ENCODE measurements at places on chromosomes 2 and 18. TPM values are rescaled to one million over a fixed set of nuclear protein-coding genes. Genes with fewer than 3 reads are reported as not detected.

IMP4 gene
- total RNA-seq: 118 TPM

FOXI3 gene
- total RNA-seq: not detected

RAB27B gene
- total RNA-seq: 0.20 TPM

CYP27A1 gene
- total RNA-seq: 48.4 TPM

HOXD13 gene
- not detected for total RNA-seq

- H3K27me3 ChIP-seq: no peaks in the 10 kb centered on the region
- H3K36me3 ChIP-seq: no peaks in the 10 kb centered on the region
- DNase-seq: no peak
- H3K4me1 ChIP-seq: peaks cover 43% of the 10 kb centered on the region
Measured at GRCh38 chr2:152433289-152433688, 98.3 kb downstream of the FMNL2 start.

DNA sequence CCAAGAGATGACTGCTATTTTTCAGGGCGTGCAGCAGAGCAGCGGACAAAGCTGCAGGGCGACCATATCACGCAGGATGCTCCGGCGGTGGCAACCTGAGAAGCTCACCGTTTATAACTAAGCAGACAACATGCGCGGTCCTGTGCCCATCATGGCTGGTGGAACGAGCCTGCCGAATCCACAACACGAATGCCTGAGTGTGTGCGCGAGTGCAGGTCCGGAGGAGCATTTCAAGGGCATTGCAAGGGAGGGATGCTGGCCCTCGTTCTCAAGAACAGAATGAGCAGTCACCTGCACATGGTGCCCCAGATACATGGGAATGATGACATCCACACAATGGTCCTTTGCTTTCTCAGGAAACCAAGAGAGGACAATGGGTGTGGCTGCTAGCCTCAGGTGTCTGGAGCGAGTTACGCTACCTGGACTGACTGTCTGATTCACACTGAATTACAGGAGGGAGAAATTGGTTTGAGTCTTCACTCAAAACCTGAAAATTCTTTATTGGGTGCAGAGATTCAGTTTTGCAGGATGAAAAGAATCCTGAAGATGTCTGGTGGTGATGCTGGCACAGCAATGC, 39.8 kb downstream of the TBC1D8 start:
- no peak for DNase-seq
- H3K4me1 ChIP-seq: peaks cover 94% of the 10 kb centered on the region
- H3K27ac ChIP-seq: peak overlapping the region; percentile 94

DNA sequence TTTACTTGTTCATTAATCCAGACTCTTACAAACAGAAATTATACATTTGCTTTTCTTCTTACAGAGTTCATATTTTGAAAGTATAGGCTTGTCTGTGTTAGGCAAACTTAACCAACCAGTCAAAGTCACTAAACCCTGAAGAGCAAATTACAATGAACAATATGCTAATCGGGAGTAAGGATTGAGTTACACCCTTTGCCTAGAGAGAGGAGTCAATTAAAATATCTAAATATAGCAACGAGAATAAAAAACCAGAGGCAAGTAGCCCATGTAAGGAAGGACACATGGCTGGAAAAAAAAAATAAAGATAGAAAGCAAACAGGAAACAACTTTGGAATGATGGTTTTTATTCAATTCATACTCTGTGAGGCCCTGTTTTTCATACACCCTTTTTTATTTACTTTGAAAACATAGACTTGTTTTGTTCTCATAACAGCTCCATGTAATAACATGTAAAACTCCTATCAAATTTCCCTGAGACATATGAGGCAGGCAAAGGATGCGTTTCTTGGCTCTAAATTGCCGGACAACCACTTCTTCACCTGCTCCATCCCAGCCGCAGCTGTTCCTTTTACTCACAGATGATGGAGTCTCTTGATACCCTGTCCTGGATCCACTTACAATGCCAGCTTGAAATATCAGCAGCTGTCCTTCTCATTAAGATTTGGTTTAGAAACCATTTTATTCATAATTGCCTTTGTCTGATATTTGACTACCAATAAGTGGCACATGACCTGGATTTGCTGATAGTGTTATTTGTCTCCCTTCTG, 767.7 kb upstream of the GCFC2 start:
- no peak overlapping the region for H3K27ac ChIP-seq
- H3K27me3 ChIP-seq: no peaks in the 10 kb centered on the region
- H3K36me3 ChIP-seq: no peaks in the 10 kb centered on the region

DNA sequence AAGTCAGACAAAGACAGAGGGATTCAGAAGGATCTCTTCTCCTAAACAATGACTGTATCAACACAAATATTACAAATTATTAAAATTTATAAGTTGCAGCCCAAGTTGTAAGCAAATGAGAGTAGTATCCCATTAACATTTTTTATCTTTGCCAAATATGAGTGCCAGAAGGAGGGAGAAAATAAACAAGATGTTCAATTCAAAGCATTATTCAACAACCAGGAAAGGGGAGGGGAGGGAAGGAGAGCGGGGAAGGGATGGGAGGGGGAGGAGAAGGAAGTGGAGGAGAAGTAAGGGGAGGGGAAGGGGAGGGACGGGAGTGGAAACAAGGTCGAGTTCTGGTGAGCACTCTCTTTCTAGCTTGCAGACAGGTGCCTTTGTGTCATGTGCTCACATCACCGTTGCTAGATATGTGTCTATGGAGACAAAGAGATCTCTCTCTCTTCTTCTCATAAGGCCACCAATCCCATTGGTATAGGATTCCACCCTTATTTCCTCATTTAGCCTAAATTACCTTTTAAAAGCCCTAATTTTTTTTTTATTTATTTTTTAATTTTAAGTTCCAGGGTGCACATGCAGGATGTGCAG, 679.6 kb upstream of the CHAC2 start:
- no peaks in the 10 kb centered on the region for H3K4me1 ChIP-seq
- no peak for DNase-seq
- H3K4me3 ChIP-seq: no peak overlapping the region
- H3K27me3 ChIP-seq: no peaks in the 10 kb centered on the region
- H3K36me3 ChIP-seq: no peaks in the 10 kb centered on the region

GRCh38 chr2:135963841-135964240, 21.6 kb downstream of the DARS1 start:
- no peak overlapping the region for H3K27ac ChIP-seq
- peaks cover 5% of the 10 kb centered on the region for H3K4me1 ChIP-seq
- no peaks in the 10 kb centered on the region for H3K27me3 ChIP-seq
- no peak for DNase-seq

DNA sequence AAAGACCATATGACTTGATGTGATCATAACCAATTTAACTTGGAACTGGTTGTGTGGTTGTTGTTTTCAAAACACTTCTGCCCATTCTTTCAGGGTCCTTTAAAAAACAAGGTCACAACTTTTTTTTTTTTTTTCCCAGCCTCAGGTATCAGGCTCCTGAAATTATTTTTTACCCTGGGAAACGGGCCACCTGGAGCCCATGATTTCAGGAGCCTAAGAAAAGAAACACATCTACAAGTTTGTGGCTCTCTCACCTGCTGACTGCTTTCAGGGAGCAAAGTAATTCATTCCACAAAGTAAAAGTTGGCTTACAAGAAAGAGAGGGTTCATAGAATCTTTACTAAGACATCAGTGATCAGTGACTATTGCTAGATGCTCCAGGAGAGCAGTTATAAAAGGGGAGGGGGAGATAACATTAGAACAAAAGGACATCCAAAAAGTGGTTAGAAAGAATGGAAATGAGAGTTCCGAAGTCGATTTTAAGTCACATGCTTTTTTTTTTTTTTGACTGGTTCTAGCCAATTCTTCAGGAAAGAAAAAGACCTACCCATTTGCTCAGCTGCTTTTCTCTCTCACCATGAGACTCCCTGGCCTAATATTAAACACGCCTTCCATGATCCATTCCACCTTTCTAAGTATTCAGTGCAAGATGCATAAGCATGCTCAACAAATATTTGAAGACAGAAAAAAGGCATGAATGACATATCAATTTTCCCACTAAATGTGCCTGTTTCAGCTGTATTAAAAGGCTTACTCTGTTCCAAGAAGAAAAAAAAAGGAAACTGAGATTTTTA, 267.3 kb downstream of the LRATD1 start:
- no peaks in the 10 kb centered on the region for H3K4me1 ChIP-seq
- no peaks in the 10 kb centered on the region for H3K27me3 ChIP-seq
- H3K4me3 ChIP-seq: no peak overlapping the region

DNA sequence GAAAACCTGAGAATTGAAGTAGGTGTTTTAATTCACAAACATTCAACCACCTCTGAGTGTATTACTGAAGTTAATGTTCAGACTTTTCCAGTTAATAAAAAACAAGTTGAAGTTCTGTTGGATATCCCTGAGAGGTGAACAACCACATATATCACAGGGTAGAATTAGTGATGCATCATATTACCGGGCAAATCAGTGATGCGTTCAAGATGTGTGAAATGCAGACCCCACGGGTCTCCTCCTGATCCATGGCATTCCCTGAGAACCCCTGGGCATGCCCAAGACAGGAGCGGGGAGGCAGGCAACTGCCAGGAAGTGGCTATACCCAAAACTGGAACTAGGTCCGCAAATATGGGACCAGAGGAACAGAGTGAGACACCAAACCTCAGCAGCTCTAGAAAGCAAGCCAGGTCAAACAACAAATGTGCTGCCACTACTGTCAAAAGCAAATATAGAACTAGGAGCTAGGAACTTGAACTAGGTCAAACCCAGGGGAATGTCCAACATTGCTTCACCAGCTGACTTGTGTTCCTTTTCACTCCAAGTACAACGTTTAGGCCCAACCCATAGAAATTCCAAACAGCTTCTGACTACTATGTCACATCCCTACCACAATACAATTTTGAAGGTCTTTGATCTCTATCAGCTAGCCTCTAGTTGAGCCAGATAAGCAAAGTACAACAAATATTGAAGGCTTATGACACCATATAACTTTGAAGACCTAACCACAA, 20.2 kb downstream of the PSTPIP2 start:
- H3K4me1 ChIP-seq: peaks cover 26% of the 10 kb centered on the region
- peak overlapping the region; percentile 37 for H3K4me3 ChIP-seq
- H3K27ac ChIP-seq: peak overlapping the region; percentile 79
- H3K36me3 ChIP-seq: no peaks in the 10 kb centered on the region
- H3K27me3 ChIP-seq: no peaks in the 10 kb centered on the region
- no peak for DNase-seq

DNA sequence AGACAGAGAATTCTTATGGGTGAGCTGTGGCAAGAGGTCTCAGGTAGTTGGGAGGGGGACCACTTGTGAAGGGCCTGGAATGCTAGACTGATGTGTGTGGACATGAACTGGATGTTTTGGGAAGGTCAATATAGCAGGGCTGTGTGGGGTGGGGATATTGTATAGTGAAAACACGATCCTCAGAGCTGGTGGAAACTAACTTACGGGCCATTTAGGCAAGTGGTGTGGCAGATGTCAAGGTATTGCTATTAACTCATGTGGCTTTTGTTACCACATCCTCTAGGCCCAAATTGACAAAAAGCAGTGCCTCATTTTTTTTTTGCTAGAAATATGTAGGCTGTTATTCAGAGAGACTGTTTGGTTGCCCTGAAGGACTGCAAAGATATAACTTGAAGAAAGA, 8.0 kb upstream of the GALNT1 start:
- peak overlapping the region; percentile 61 for H3K27ac ChIP-seq
- peaks cover 10% of the 10 kb centered on the region for H3K4me1 ChIP-seq
- H3K36me3 ChIP-seq: no peaks in the 10 kb centered on the region
- H3K4me3 ChIP-seq: no peak overlapping the region
- no peaks in the 10 kb centered on the region for H3K27me3 ChIP-seq

GRCh38 chr18:49582579-49582978, 20.7 kb downstream of the LIPG start:
- no peak overlapping the region for H3K27ac ChIP-seq
- no peaks in the 10 kb centered on the region for H3K36me3 ChIP-seq
- peaks cover 8% of the 10 kb centered on the region for H3K27me3 ChIP-seq
- no peak overlapping the region for H3K4me3 ChIP-seq
- no peak for DNase-seq

- H3K36me3 ChIP-seq: no peaks in the 10 kb centered on the region
- no peak overlapping the region for H3K4me3 ChIP-seq
- H3K27me3 ChIP-seq: no peaks in the 10 kb centered on the region
- H3K4me1 ChIP-seq: peaks cover 14% of the 10 kb centered on the region
- peak overlapping the region; percentile 42 for H3K27ac ChIP-seq
Measured at GRCh38 chr2:177754492-177754873, 318.1 kb downstream of the PDE11A start.

DNA sequence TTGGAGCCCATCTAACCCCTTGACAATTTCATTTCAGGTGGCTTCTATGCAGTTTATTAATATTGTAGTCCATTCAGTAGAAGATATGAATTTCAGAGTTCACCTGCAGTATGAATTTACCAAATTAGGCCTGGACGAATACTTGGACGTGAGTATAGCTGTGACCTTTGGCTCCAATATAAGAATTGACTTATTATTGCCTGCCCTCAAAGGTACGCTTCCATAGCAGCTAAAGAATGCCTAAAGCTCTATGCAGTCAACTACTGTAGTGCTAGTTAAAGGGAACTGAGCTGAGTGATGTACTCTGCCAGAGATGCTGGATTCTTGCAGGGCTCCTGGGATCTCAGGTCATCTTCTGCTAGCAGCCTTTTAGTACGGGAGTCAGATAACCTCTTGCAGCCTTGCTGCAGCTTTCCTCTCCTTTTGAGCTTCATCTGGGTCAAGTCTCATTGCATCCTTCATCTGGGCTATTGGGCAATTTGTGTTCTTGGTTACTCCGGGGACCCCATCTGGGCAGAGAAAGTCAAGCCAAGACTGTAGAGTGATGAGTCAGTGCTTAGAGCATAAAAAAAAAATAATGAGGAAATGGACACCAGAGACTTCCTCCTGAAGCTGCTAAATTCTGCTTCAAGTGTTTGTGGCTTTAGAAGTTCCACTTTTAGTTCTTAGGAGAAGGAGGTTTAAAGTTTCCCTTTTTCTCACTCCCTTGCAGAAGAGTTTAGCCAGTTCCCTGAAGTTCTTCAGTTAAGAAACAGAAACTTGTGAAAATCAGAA, 105.6 kb downstream of the PRPF40A start:
- peaks cover 55% of the 10 kb centered on the region for H3K4me1 ChIP-seq
- H3K36me3 ChIP-seq: no peaks in the 10 kb centered on the region
- H3K27me3 ChIP-seq: no peaks in the 10 kb centered on the region
- peak; percentile 55 for DNase-seq

Data from psoas muscle (tissue), 8 donors.